T1000 (cell line): ENCODE measurements at places on chromosomes 1 and 21.

GRCh38 chr1:158049853-158050252, 56.4 kb downstream of the KIRREL1 start:
- no peak for DNase-seq

DNA sequence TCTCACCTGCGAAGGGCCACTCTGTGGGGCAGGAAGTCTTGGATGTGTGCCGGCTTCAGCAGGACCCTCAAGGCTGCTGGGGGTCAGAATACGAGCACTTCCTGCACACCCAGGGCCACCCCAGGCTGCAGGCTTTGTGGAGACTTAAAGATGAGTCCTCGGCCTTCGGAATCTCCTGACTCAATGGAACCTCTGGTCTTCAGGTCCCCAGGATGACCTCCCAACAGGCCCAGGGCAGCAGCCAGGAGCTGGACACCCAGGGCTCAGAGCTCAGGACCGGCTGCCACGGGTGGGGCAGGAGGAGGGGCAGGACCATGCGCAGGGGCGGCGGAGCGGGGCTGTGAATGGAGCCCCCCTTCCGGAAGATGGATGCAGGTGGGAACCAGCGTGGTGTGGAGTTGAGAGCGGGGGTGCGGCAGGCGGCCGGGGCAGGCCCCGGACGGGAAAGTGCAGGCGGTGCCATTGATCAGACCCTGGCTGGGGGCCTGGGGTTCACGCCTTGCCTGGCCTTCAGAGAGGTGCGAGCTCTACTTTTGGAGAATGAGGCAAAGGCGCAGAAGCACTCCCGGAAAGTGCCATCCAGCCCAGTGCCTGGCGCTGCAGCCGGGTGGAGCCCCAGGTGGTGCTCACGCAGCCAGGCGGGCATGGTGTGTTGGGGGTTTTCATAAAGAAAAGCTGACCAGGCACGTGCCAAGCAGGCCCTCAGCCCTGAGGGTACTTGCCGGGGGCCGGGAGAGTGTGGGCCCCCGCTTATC, 10.4 kb downstream of the COL18A1 start:
- no peak for DNase-seq

DNA sequence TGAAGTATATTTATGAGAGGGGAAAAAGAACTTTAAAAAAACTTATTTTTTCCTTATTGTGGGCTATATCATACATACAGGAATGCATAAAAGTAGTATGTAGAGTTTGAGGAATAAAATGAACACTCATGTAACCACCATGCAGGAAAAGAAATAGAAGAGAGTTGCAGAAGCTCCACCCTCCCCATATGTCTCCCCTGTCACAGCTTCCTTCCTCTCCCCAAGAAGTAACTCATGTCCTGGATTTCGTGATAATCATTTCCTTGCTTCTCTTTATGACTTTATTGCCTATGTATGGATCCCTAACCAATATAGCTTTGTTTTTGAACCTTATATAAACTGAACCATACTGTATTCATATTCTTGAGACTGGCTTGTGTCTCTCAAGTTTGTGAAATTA, 126.4 kb downstream of the ZZZ3 start:
- DNase-seq: no peak

DNA sequence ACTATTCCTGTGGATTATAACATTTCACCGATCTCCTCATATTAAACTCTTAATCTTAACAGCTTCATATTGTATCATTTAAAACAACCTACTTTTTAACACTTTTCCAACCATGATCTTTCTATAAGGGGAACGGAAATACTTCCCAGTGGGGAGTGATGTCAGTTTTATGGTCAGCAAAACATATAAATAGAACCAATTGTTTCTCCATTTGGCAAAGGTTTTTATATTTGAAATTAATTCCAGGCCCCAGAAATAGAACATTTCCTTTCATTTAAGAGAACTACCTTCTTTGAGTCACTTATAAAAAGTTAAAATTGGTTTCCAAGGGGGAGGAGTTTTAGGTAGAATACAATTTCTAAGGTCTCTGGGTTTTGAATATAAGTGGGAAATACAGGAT, 189.6 kb downstream of the TGFBR3 start:
- DNase-seq: no peak

- DNase-seq: no peak
These were observed 43.7 kb upstream of the COL6A1 start for GRCh38 chr21:45937721-45938452.

GRCh38 chr1:94951509-94952208, 24.7 kb upstream of the CNN3 start:
- DNase-seq: no peak

- DNase-seq: peak; percentile 18
These were observed 28.3 kb downstream of the SCP2 start for GRCh38 chr1:52955129-52955970.

- DNase-seq: no peak
These were observed at the start of gene IFI44L for GRCh38 chr1:78619803-78620579. Gene IFI44L (plus strand): TSS chr1:78620448. CDS start chr1:78627916, 7,468 bp downstream.

GRCh38 chr1:101190441-101190840, 46.4 kb upstream of the S1PR1 start:
- no peak for DNase-seq

DNA sequence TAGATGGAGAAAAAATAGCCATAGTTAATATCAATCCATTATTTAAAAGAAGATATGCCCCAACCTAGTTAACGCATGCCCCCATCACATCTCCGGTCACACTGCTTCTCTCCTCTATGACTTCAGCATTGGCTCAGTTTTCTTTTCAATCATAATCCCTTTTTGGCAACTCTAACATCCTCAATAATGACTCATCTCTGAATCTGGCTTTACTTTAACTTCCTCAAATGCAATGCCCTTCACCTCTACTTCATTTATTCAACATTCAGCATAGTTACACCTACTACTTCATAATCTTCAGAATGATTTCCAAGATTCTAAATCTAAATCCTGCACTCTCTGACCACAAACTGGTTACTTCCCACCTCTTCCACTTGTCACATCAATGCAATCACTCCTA, 417.3 kb downstream of the USH2A start:
- DNase-seq: no peak

DNA sequence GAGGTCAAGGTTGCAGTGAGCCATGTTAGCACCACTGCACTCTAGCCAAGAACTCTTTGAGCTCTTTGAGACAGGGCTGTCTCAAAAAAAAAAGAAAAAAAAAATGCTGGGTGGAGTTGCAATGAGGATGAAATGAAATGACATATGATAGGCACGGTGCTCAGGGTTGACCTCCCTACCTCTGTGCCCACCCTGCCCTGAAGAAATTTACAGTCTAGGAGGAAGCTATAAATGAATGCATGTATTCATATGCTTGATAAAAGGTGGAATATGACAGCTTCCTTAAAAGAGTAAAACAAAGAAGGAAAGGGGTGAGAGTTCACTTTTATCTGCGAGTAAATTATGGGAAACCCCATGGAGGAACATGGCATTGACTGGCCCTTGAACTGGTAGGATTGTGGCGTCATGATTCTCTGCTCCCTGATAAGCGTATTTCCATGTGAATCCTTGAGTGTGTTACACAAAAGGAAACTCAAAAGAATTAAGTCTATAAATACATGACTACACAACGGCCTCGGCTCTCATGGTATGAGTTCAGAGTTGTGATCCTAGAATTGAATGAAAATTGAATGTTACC, 59.0 kb upstream of the RAVER2 start:
- DNase-seq: no peak

- no peak for DNase-seq
These were observed 45.1 kb downstream of the LUZP1 start for GRCh38 chr1:23123528-23123927.

DNA sequence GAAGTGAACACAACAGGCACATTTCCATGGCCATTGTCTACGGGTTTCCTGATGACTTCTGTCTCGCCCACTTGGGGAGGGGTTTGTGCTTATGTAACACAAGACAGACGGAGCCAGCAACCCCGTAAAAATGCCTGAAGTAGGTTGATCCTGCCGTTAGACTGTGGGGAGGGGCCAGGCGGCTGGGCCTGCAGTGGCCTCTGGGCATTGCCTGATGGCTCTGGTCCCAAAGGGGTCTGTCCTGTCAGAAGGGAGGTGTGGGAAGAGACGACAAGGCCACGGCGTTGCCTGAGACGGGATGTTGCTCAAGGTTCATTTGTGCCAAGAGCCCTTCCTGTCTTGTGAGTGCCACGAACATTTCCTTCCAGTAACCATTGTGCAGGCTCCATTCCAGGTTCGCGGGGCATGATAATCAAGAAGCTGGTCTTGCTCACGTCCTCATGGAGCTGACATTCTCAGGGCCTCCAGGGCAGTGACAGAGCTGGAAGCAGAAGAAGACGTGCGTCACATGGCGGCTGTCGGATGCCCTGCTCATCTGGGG, 44.7 kb downstream of the ABCG1 start:
- DNase-seq: no peak

GRCh38 chr1:211476200-211476849, 15.6 kb downstream of the RD3 start:
- DNase-seq: peak; percentile 42

GRCh38 chr1:171550050-171550449, 64.7 kb downstream of the PRRC2C start:
- DNase-seq: no peak

DNA sequence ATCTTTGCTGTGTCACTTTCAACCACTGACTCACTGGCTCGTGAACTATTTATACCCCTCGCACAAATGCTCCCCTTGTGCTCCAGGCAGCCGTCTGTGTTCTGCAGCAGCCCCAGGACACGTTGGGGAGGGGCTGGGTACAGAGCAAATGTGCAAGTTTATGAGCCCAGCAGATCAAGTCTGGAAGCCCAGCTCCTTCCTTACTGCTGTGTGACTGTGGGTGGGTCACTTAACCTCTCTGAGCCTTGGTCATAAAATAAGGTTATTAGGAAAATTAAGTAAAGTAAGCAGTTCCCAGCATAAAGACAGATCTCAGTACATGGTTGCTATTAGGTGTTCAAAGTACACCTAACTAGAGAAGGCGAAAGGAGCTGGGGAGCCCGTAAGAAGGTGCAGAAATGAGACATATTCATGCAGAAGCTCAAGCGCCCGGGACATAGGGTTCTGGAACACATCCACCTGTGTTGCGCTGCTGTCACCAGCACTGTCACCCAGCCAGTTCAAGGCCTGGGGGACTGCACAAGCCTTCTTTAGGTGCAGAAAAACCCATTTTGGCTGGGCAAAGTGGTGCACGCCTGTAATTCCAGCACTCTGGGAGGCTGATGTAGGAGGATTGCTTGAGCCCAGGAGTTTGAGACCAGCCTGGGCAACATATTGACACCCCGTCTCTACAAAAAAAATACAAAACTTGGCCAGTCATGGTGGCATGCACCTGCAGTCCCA, 13.8 kb downstream of the EFHD2 start:
- peak; percentile 29 for DNase-seq

GRCh38 chr1:34415140-34415539, 238.4 kb downstream of the C1orf94 start:
- DNase-seq: no peak

DNA sequence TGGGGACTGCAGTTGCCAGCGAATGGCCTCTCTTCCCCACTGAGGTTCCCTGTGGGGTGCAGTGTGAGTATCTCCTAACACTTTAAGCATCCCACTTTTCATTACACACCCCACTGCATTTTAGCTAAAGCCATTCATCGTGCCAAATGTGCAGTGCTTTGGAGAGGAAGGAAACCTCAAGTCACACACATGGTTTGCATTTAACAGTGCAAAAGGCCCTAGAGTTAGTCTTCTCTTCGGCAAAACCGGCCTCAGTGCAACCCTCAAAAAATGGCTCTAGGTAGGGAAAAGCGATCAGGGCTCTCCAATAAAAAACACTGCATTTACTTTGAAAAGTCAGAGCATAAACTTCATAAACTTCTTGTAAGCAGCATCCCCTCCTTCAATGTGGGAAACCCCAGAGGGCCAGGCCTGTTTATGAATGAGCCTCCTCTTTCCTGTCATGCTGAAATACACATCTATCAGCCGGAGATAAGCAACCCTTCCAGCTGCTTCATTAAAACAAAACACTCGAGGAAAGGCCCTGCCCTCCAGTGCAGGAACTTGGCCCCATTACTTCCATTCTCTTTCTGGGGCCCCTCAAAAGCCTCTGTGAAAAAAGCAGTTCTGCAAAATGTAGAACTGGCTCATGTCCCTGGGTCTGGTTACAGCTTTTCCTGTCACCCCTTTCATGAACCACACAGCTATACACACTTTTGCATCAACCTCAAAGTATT, 184.0 kb downstream of the CDC7 start:
- no peak for DNase-seq

GRCh38 chr1:51519865-51520699, 1.0 kb upstream of the EPS15 start:
- peak; percentile 43 for DNase-seq

GRCh38 chr1:162285149-162285561, 91.5 kb downstream of the SPATA46 start:
- DNase-seq: no peak

DNA sequence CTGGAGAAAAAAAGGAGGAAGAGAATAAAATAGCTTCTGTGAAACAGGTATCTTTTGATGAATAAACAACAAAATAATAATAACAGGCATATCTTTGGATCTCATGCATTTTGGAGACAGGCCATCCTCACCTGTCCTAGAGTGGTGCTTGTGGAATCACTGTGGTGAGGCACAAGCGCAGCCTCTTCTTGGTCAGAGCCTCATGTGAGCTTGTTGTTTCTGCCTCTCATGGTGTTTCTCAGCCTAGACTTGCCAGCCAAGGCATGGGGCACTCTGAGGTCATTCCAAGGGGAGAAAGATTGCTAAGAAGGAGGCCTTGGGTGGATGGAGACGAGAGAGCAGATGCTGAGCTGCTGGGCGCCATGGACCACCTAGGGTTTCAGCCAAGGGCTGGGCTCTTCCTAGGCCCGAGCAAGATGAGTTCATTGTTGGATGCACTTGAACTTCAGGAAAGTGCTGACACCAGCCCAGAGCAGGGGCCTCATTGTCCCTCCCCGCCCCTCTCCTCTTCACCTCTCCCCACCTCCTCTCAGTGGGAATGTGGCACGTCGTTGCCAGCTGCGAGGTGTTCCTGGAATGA, 49.5 kb downstream of the ATP5PO start:
- no peak for DNase-seq

- DNase-seq: no peak
These were observed 544.9 kb upstream of the NEGR1 start for GRCh38 chr1:72827278-72827677.

DNA sequence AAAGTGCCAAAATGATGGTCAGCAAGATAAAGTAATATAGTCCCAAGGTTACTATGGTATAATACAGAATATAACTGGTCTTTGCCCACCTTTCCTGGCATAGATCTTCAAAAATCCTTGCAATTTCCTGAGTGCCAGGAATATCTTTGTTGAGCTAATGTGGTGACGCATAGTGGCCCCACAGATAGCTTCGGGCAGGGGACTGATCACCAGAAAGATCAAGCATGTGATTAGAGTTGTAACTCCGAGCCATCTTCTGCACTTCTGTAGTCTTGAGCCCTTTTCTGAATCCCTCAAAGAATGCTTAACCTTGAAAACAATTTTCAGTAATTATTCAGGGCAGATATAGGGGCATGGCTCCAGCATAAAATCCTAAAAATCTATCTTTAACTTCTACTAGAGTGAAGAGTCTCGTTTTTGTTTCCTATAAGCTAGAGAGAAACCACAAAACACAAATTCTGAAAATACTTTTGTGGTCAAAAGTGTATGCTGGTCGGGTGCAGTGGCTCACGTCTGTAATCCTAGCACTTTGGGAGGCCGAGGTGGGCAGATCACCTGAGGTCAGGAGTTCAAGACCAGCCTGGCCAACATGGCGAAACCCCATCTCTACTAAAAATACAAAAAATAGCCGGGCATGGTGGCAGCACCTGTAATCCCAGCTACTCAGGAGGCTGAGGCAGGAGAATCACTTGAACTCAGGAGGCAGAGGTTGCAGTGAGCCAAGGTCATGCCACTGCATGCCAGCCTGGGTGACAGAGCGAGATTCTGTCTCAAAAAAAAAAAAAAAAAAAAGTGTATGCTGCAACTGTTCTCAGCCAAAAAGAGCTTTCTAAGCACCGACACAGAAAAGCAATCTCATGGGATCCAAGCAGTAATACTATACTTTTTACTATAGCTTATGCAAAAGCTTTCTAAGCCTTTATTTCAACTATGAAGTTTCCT, 62.8 kb downstream of the NVL start:
- DNase-seq: no peak
